ENCODE measurements at places on chromosomes 2 and 18.

GRCh38 chr2:120732506-120733237 lies 3.0 kb upstream of the GLI2 start:
- DNase-seq: no peak

GRCh38 chr2:229268626-229269025 lies 2.5 kb downstream of the PID1 start:
- DNase-seq: no peak

- DNase-seq: no peak
Measured at GRCh38 chr2:205148755-205149154, 533.5 kb upstream of the NRP2 start.

- DNase-seq: no peak
Measured at GRCh38 chr2:2800697-2801096, 469.6 kb upstream of the MYT1L start.

DNA sequence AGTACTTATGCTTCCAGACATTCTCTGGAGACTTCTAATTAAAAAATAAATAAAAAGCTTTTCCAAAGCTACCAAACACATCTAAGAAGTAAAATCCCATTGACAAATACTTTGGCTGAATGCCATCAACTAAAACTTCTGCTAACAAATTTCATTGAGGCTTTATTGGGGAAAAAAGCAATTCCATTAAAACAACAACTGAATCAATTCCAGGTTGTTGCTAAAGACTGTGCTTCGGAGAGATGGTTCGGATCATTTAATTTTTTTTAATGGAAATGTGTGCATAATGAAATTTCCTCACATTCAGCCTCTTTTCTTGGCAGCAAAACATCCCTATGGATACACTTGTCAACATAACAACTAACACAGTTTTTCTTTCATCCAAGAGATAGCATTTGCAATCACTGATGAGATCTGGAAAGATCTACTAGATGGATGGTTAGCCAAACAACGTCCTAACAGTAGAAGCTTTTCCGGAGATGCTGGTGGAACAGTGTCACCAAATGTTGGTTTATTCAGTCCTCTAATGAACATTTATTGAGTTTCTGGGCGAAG lies 446.1 kb upstream of the FAM98A start:
- no peak for DNase-seq

GRCh38 chr2:50178050-50178449 lies 853.9 kb downstream of the NRXN1 start:
- DNase-seq: no peak

DNA sequence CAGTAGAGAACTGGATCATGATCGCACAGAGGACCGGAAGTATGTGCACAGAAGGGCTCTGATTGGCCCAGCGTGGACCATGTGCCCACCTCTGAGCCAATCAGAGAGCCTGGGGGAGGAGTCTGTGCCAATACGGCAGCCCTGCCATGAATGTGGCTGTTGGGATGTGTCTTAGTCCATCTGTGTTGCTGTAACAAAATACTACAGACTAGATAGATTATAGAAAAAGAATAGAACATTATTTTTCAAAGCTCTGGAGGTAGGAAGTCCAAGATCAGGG lies 132.0 kb downstream of the NDUFA10 start:
- no peak for DNase-seq

DNA sequence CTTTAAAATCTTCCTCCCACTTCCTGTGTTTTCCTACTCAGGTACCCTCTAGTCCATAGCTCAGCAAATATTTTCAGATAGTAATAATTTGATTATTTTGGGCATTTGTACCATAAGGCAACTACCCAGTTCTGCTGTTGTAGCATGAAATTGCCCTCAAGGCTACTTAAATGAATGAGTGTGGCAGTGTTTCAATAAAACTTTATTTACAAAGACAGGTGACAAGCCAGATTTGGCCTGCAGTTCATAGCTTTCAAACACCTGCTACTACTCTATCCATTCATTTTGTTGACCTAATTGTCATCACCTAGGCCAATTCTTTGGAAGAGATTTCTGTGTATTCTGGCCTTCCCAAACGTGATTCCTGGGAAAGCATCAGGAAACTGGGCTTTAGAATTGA lies 28.9 kb downstream of the NYAP2 start:
- DNase-seq: no peak

DNA sequence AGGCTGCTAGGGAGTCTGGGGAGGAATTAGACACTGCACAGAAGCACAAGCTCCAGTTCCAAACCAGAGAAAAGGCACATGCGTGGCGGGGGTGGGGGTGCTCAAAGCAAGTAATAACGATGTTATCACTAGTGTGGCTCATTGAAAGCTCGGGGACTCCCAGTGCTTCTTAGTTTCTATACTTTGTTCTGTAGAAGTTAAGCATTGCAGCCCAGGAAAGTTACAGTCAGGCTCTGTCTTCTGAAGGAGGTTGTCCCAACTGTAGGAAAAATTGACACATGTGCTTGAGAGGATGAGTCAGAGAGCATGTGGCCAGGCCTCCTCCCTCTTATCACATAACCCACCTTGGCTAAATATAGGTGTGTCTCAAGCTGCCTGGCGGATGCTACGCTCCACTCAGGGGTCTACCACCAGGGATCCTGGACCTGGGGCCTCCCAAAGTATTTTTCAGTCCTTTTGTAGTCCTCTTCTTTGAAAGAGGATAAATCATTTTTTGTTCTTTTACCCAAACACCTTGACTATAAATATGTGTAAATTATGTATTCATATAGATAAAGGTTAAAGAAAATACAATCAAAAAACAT lies 3.8 kb downstream of the GALNT5 start:
- no peak for DNase-seq

DNA sequence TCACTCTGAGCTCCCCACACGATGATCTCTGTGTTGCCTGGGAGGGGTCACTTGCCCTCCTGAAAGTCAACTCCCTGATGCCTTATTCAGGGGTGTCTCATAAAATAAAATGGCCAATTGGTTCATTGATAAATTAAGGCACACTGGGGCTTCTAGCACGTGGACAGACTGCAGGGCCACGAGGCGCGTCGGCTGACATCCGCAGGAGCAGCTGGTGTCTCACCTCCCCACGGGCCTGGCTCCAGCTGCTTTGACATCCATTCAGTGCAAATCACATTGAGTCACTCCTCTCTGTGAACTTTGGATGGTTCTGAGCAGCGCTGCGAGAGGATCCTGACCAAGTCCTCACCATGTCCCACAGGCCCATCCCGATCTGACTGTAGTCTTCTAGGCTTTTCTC lies 4.6 kb upstream of the ST8SIA3 start:
- no peak for DNase-seq

GRCh38 chr2:173359231-173359630 lies 4.6 kb downstream of the CDCA7 start:
- DNase-seq: no peak

GRCh38 chr2:138324068-138324771 lies 177.3 kb upstream of the SPOPL start:
- DNase-seq: no peak

- no peak for DNase-seq
Measured at GRCh38 chr2:201279079-201279478, 18.7 kb downstream of the CASP8 start.

DNA sequence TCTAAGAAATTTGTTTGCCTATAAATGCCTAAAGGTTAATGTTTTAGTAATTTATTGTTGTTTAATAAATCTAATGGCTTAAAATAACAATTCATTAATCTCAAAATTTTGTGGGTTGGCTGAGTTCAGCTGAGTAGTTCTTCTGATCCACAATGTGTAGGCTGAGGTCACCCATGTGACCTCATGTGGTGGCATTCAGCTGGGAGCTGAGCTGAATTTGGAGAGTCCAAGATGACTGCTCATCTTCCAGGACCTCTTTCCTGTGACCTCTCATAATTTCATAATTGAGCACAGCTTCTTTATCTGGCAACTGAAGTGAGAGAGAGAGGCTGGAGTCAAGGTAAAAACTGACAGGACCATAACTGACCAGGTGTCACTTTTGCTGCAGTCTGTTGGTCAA lies 132.4 kb downstream of the TXNL1 start:
- DNase-seq: no peak

DNA sequence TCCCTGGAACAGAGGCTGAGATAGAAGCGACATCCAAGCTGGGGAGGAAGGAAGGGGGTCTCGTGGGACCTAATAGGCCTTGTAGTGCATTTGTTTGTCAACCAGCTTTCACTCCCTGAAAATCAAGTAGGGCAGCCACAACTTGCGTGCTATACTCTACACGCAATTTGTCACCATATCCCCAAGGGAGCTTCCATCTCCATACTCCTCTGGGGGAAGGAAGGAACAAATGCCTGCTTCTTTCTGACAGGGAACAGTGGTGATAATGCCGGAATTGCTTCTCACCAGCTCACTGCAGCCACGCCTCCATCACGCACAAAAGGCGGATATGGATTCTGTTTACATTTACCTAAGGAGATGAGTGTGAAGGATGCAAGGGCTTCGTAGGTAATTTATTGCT lies 213.4 kb downstream of the TMEM163 start:
- no peak for DNase-seq

- DNase-seq: no peak
Measured at GRCh38 chr2:237143118-237143517, 57.4 kb downstream of the COPS8 start.

- DNase-seq: no peak
Measured at GRCh38 chr2:235827585-235827992, 333.7 kb downstream of the AGAP1 start.

Measured in frontal cortex (tissue), 4 donors.